SW480 (cell line): ENCODE measurements at places on chromosomes 16 and 17.

DNA sequence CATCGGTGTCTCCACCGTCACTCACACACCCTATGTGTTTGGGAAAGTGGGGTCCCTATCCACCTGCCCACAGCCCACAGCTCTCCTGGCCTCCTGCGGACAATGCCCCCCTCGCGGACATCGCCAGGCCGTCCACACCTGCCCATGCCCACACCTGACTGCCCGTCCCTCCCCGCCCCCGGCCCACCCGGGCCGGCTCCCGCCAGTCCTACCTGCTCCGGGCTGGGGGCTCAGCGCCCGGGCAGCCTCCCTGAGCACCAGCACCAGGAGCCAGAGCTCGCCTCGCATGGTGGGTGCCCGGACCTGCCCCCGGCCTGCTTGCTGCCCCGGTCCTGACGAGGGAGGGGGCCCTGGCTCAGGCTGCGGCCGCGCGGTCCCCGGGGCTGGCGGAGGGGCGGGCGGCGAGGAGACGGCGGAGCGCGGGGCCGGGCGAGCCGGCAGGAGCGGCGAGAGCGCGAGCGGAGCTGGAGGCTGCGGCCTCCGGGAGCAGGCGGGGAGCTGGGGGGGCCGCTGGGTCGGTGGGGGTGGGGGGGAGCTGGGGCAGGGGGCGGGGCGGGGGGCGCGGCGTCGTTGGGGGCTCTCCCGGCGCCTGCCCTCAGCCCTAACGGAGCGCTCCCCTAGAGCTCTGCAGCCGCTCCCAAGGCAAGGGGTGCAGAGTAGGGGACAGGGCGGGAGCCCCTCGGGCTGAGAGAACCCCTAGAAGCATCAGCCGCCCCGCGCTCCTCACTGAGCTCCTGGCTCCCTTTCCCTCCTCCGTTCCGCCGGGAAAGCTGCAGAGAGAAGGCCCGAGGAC, at the start of gene PLXDC1:
PLXDC1 (minus strand) TSS at position 488 of the 793 bp plus-strand sequence; CDS start at position 288, 200 bp downstream.
- DNase-seq: no peak

DNA sequence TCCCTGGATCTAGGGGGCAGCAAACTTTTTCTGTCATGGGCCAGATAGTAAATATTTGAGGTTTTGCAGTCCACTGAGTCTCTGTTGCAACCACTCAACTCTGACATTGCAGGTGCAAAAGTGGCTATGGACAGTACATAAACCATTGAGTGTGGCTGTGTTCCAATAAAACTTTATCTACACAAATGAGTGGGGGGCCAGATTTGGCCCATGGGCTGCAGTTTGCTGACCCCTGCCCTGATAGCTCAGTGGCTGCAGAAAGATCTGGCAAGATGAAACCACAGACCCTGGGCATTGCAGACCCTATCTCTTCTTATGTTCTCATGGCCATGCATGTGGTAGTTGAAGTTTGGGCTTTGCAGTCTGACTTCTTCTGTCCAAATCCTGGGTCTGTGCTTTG, 440.5 kb downstream of the SLC39A11 start:
- no peak for DNase-seq

- DNase-seq: no peak
Measured at GRCh38 chr17:20214794-20215193, 205.6 kb downstream of the SPECC1 start.

GRCh38 chr17:77516902-77517301, 376.1 kb downstream of the SEC14L1 start:
- peak; percentile 20 for DNase-seq

- no peak for DNase-seq
Measured at GRCh38 chr17:50141026-50141744, 9.3 kb downstream of the PPP1R9B start.

- DNase-seq: no peak
Measured at GRCh38 chr17:48550502-48551213, 5.7 kb upstream of the HOXB2 start.

GRCh38 chr16:54632322-54633220, 298.1 kb upstream of the IRX5 start:
- no peak for DNase-seq

GRCh38 chr16:30147843-30148510, 25.0 kb upstream of the MAPK3 start:
- no peak for DNase-seq

DNA sequence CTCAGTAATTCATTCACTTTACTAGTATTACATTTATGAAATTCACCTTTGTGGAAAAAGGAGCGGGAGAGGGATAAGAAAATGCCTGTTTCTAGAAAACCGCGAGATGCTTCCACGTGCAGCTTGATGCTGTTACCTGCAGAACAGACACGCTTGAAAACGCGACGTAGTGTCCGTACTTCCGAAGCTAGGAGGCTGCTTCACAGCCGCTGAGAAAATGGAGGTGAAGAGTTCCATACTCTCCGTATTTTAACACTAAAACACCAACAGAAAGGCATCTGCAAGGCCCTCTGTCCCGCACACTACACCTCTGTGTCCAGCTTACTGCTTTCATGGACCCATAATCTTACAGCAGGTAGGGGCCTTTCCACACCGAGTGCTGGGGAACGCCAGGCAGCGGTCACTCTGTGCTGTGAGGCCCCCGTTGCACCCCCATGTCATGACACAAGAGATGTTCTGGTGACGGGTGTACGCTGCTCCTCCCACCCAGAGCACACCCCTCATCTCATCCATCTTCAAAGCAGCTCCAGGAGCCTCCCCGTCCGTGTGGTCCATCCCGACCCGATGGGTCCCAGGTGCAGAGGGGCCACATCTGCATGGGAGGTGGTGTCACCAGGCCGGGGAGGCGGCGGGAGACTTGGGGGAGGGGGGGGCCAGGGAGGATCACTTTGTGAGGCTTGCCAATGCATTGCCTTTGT, 40.4 kb downstream of the USP22 start:
- no peak for DNase-seq

GRCh38 chr16:2486645-2487516, 12.0 kb downstream of the TBC1D24 start:
- DNase-seq: peak; percentile 51
